ENCODE measurements at places on chromosomes 5 and 9. TPM values are rescaled to one million over a fixed set of nuclear protein-coding genes. Genes with fewer than 3 reads are reported as not detected.

DNA sequence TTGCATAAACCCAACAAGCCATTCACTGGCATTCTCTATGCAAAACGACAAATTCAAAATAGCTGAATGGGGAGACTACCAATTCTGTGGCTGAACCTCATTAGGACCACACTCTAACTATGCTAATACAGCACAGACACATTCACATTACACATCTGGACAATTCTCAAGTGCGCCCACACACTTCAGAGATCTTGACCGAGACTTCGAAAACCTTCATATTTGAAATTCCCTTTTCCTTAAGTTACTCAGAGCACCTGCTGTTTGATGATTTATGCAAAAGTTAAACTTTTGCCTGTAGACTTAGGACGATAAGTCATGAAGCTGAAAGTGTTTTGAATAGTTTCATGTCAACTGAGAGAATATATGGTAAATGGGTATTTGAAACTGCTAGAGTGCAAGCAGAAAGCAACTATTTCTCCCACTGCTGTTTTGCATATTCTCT lies 111.9 kb downstream of the FBN2 start:
- DNase-seq = peak; percentile 7

DNA sequence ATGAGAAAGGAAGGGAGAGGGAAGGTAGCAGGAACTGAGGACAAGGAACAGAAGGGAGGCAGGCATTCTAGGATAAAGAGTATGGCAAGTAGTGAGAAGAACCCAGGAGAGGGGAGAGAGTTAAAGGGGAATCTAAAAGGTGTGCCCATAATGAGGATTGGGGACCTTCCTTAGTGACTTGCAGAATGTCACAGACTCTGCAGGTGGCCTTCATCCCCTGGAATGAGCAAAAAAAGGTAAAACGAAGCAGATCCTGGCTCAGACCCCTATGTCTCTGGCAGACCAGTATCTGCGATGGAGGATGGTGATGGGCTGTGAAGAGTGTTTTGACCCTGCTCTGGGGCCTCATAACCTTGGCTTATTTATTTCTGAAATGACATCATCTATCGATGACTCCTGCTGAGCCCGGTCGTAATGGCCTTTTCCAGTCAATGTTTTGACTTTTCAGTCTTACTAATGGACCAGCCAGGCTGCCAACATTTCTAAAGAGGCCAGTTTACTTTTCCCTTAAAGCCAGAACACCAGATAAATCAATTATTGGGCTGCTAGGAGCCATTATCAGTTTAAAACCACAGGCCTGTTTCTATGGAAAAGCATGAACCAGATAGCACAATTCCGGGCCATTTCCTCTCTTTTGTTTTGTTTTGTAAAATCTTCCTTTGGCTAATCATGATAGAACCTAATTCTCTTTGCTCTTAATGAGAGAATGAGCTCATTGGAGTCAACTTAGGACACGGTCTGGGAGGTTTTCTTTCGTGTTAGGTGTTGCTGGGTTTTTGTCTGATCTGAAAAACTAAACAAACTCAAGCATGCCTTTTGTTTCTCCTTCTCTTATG lies 3.1 kb downstream of the TMOD1 start:
- no peak for DNase-seq

DNA sequence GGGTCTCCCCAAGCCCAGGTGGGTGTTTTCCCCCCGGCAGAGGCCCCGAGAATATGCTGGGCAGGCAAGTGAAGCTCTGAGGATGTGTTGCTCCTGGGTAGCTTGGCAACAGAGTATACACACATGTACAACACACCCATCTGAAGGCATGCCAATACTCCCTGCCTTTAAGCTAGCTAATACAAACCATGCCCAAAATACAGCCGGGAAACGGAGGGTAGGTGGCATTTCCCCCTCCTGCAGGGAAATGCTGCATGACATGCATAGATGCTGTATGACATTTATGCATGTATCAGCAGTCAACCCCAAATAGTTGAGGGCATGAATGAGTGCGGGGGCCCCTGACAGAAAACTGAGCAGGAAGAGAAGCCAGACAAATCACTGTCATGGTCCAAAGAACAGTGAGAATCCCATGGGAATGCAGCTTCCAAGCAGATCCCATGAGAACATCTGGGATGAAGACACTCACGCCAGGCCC lies 614.1 kb downstream of the EBF1 start:
- peak; percentile 38 for DNase-seq

DNA sequence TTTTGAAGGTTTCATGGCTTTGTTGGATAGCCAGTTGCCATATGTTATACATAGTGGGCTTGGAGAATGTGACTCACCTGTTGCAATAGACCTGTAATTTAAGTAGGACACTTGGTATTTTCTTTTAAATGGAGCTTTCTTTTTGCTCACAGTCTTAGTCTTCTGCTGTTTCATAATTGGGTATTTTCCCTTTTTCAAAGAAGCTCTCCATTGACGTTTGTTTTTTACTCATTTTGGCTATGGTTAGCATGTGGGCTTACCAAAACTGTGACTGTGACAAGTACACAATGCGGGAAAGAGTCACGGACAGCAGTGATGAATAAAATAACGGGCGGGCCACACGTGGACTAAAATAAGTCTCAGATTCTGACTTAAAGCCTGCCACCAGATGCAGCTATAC lies 23.2 kb upstream of the RNF20 start:
- no peak for DNase-seq

DNA sequence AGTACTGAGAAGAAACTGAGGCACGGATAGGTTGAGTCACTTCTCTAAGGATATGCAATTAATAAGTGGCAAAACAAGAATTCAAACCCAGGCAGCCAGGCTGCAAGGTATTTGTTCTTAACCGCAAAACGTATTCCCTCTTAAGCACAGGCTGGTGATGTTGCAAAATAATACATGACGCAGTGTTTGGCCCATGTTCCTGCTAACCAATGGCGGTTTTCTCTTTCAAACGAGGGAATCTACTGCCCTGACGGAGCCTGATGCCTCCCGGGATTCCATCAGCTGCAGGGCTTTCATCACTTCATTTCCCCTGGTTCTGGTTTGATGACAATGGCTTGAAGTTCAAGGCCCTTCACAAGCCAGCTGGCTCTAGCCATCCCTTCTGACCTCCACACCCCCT lies 154.8 kb downstream of the SLIT3 start:
- no peak for DNase-seq

ARAP3 gene
- total RNA-seq = 3.6 TPM

IFNB1 gene
- not detected for total RNA-seq

DNA sequence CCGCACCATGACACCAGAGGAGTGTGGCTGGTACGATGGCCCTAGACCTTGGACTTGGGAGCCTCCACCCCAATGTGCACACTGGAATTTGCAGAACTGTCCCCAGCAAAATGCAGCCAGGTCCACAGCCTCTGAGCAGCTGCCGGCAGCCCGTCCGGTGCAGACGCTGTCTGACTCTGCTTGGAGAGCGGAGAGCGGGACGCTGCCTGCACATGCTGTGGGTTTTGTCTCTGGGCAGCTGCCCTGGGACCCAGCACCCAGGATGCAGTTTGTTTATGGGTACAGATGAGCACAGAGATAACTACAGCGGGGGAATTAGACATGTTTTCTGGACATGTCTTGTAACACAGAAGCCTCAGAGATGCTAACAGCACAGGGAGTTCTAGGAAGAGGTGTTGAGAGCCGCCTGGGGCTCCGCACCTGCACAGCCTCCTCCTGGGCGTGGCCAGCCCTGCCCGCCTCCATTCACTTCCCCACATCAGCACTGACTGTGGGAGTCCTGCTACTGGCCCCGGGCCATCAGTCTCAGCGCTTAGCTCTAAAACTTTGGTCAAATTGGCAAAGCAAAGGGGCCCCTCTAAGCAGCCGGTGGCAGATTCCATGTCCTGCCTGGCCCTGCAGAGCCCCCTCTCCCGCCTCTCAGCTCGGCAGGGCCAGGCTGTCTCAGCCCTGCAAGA lies 159.6 kb downstream of the IRX2 start:
- no peak for DNase-seq

DNA sequence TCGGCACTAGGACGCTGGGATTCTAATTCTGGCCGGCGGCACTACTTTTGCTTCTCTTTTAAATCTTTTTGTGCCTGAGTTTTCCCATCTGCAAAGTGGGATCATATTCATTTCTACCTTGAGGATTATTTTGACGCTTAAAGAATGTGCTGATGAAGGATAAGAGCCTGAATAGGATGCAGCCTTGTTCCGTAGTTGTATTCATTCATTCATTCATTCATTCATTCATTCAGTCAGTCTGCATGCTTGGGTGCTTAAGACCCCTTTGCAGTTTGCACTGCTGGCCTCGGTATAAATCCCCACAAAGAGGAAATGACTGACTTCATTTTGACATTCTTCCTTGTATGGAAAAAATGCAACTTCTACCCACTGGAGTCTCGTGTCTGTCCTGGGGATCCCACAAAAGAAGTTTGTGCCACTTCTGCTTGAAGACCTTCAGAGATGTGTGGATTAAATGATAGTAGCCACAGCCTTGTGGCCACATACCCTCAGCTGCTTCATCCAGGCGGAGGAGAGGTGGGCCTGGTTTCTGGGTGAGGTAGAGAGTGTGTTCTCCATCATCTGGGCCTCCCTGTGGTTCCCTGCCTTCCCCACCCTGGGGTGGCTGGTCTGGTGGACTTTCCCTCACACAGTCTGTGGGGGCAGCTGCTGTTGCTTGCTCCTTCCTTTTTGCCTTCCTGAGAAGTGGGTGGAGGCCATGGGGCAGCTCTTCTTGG lies 62.6 kb downstream of the PPARGC1B start:
- DNase-seq = no peak

GRCh38 chr5:101346447-101346846 lies 443.4 kb upstream of the ST8SIA4 start:
- DNase-seq = no peak

GRCh38 chr5:39986614-39987013 lies 561.8 kb upstream of the DAB2 start:
- DNase-seq = no peak

DNA sequence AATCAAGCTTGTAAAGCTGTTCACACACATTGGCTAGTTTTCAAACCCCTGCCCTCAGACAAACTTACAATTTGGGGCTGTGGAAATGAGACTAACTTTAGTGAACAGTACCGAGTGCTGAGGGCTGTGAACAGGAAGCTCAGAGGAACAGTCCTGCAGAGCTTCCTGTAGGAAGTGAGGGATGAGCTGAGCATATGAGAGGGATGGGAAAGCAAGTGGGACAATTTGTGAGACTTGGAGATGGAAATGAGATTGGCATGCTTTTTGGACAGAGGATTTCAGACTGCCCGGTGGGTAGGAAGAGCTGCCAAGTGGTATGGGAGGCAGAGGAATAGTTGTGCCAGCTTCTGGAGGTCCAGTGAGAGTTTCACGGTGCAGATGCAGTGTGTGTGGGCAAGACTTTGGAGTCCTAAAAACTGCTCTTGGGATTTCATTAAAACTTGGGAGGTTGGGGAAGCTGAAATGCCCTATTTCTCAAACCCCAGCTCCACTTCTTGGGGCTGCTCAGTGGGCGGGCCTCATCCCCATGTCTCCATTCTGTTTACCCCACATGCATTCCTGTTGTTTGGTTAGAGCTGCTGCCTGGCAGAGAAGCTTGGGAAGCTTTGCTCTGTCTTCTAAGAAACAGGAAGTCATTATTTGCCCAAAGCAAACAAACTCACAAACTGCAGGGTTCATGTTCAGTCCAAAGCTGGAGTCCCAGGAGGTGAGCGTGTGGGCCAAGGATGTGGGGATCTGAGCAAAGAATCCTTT lies 267.5 kb downstream of the ZSWIM6 start:
- peak; percentile 83 for DNase-seq

ENC1 gene
- total RNA-seq = 219 TPM
